Spinal cord (tissue), 10 donors: ENCODE measurements at places on chromosomes 7 and 10. TPM values are rescaled to one million over a fixed set of nuclear protein-coding genes. Genes with fewer than 3 reads are reported as not detected.

DNA sequence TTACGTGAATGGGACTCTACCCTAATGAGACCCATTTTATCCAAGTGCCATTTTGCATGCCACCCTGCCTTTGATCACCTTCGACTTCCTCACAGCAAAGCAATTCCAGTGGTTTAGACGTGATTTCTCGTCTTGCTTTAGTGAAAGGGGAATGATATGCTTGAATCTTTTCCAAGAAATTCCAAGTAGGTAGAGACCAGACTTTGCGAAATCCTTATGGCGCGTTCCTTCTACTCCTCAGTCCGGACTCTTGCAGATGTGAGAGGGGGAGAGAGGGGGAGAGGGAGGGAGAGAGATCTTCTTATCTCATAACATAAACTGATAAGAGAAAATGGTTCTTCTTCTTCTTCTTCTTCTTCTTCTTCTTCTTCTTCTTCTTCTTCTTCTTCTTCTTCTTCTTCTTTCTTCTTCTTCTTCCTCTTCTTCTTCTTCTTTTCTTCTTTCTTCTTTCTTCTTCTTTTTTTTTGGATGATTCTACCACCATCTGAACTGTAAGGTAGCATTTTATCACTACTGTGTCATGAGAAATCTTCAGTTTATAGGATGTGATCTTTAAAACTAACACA, 883 bp downstream of the SPAG6 start:
- peak; percentile 34 for DNase-seq

DNA sequence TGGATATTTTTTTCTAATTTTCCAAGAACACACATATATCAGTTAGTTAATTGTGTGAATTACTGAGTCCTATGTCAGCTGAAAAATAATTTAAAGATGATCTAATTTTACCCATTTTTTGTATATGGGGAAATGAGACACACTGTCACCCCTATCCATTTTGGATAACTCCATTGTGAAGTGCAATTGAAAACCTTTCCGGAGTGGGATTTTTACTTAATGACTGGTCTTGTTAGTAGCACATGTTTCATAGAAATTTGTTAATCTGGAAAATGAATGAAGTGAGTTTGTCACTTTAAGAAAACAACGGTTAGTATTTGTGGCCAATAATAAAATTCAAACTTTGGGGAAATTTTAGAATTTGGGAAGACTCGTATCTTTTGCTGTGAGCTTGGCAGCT, 2.0 kb downstream of the GARS1 start:
- no peak for DNase-seq

LIPN gene
- not detected for polyA plus RNA-seq

CRYGN gene
- 3.0 TPM for polyA plus RNA-seq

DNA sequence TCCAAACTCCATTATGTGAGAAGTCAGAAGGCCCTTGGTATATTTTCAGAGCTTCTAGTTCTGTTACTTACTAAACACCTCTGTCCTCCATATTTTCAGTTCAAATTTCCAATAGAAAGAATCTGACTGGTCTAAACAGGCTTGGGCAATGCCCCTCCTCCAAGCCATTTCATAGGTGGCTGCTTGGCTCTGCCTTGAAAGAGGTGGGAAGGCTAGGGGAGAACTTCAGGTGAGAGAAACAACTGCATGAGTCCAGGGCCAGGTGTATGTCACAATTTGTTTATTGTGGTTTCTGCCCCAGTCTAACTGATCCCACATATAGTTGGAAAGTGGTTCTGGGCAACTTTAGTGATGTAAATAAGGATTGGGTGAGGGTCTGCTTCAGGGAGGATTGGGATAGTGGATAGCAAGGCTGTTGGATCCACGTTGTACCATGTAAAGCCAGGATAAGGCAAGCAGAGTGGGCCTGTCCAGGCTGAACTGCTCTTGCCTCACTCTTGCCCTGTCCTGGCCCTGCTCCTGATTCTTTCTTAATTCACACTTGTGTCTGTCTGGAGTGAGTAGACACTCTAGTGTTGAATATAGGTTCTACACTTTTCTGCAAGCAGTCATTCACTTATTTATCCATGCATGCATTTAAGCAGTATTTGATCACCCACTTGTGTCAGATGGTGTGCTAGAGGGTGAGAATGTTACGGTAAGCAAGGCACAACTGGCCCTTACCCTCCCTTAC, 67.5 kb upstream of the COMTD1 start:
- no peak for DNase-seq

- no peak for DNase-seq
Measured at GRCh38 chr10:93568105-93568390, 1.6 kb downstream of the FFAR4 start.

OGDHL gene
- 26.1 TPM for polyA plus RNA-seq

DNA sequence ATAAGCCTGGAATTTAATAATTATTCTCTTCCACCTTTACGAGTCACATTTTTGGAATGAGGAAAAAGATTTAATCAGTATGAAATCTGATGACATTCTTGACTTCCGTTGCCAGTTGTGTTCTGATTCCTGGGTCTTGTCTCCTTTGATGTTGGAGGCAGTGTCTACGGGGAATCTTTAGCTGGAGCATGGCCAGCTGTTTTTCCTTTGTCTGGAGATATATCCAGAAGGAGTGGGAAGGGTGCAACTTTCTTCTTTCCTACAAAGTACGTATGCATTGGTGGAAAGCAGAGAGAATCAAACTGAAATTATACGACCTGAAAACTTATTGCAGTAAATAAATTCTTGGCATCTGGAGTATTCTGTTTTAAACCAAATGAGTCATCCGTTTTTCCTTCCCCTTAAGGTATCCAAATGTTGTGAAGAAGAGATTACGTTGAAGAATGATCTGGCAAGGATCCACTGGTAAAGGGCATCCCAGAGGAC, 6.9 kb upstream of the GNG11 start:
- no peak for DNase-seq

TMEM176A gene
- 13.6 TPM for polyA plus RNA-seq

DNA sequence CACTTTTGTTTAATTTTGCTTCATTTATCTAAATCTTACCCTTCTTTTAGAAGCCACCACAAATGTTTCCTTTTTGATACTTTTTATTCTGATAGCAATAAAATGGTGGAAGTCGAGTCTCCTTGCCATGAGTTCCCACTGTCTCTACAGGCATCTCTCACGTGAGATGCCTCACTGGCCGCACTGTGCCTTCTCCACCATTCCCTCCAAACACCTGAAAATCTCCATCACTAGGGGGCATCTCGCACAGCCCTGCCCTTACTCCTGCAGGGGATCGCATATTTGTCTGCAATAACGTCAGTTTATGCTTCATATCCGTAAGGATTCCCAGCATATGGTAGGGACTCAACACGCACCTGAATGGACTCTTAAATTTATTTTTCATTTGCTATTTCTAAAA, 56.3 kb upstream of the NCAPG2 start:
- no peak for DNase-seq

DNA sequence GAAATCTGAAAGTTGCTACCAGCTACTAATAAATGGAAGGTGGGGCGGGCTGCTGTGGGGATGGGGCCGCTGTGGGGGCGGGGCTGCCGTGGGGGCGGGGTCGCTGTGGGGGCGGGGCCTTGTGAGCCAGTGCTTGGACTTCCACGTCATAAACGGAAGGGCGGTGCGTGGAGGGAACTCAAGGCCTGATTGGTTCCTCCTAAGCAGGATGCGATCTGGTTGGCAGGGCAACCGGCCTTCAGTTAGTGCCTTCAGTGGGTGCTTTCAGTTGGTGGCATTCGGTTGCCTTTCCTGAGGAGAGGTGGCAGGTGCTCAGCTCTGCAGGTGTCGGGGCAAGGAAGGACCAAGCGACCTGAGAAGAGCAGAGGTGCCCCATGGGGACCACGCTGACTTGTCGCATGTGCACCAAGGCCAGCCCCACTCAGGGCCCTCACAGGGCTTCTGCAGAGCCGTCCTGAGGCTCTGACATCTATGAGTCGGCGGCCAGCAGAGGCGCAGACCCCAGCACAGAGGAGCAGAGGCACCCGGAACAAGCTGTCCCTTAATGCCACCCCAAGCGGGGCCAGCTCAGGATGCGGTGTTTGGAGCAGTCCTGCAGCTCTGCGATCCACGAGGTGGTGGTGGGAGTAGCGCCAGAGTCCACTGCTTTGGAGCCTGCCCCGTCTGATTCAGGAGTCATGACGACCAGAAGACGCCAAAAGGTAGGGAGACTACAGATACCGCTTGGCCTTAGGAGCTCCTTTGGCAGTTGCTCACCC, 54.4 kb upstream of the PDSS1 start:
- no peak for DNase-seq

DNA sequence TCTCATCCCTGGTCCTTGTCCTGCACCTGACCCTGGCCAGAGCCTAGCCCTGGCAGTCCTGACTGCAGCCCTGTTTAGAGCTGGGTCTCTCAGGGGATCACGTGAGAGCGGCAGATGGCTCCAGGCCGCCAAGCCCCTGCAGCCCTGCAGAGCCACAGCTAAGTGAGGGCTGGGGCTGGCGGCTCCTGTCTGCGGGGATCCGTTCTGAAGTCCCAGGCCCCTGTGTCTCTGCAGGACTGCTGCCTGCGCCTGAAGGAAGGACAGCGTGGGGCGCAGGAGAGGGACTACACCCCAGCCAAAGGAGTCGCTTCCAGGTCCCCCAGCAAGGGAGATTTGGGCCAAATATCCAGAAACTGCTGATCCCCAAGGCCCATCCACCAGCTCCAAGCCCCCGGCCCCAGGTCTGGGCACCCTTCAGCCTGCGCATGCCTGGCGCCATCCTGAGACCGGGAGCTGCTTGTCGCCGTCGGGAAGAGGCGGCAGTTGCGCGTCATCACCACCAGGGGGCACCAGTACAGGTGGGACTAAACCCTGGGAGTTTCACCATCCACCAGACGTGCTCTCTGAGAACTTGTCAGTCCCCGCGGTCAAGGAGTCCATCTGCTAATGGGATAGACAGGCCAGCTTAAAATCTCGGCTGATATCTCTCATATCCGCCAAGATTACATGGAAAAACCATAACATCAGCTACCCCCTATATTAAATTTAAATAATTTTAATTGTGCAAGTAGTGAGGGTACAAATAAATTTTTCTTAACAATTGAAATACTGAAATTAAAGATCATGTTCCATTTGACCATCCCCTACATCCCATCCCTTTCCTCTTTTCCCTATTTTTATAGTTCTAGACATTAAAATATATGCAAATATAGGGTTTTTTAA, 25.1 kb upstream of the GHRHR start:
- DNase-seq = peak; percentile 22

DNA sequence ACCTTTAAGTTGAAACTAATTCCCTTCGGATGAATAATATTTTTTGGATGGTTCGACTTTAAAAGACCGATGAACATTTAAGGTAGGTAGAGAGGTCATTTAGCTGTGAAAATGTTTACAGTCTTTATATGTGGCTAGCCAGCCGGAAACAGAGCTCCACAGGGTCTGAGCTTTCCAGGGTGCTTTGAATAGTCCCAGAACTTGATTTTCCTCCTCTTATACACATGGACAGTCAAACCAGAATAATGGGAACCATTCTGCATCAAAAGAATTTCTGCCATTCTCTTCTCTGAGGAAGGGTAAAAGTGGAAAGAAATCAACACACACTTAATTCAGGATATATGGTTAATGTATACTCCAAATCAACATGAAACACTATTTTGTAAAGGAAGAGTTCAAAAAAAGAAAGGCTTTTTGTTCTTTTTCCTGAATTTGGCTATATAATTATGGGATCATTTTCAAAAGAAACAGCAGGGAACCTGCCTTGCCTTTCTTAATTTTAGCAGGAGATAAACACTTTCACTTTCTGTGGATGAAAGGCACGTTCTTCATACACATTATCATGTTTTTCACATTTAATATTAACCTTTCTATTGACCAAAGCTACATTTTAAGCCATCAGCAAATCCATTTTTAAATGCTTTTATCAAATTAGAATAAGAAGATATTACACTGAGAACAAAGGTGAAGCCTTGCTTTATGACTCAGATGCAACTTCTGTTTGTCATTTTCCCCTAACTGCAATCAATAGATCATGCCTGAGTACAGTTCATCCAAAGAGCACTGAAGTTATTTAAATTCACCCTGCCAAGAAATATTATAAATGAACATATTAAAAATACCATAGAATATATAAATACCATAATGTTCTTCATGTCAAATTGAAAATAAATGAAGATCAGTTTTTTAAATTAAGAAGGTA, 307.3 kb downstream of the THSD7A start:
- DNase-seq = no peak

- DNase-seq = no peak
Measured at GRCh38 chr10:125118011-125118611, 42.3 kb downstream of the CTBP2 start.

DNA sequence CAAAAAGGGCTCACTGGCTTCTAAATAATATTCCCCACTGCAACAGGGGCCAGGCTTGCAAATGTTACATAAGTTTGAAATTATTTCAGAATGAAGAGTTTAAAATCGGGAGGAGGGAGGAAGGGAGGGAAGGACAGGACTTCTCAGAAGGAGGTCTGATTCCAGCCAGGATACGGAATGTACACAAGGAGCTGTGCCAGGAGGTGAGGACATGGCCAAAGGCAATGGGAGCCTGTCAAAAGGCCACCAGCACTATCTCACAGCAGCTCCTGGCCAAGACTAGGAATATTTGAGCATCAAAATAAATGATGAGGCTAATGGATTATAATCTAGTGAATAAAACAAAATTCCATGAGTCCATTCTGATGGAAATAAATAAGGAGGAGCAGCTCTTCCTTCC, 18.6 kb upstream of the DRGX start:
- DNase-seq = no peak

- DNase-seq = no peak
Measured at GRCh38 chr7:123649964-123650363, 5.7 kb upstream of the LMOD2 start.

GRCh38 chr10:79084012-79084971, 15.5 kb downstream of the ZMIZ1 start:
- no peak for DNase-seq

- no peak for DNase-seq
Measured at GRCh38 chr10:61964949-61965702, 63.6 kb downstream of the ARID5B start.

- peak; percentile 55 for DNase-seq
Measured at GRCh38 chr10:30581779-30582380, 47.7 kb downstream of the LYZL2 start.

DNA sequence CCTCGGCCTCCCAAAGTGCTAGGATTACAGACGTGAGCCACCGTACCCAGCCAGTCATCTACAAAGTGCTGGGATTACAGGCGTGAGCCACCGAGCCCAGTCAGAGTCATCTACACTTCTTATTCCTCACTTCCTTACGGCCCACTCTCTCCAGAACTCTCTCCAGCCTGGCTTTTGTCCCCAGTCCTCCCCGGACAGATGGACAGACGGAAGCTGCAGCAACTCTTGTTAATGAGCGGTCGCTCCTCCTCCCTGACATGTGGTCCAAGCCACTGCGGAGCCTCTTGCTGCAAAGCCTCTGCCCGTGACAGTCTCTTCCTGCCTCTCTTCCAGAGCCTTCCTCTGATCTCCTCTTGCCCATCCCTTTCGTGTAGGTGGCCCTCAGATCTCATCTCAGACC, 45.9 kb downstream of the TMEM270 start:
- DNase-seq = no peak

DNA sequence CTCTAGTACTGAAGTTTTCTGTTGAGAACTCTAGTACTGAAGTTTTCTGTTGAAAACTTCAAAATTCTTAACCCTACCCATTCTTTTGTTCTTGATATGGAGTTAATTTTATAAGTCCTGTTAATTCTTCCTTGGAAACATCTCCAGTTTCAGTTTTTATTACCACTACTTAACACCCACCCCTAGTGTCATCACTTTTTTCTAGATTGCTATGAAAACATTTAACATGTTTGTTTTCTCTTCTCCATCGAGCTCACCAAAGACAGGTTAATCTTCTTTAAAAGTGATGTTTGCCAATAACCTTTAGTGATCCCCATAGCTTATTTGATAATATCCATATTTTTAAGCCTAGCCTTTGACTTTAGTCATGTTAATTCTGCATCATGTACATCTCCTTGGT, 147.9 kb downstream of the PPP1R9A start:
- no peak for DNase-seq

GRCh38 chr10:26628395-26628794, 69.1 kb upstream of the PDSS1 start:
- no peak for DNase-seq
